Calu3 (cell line): ENCODE measurements at places on chromosomes 2 and 18. TPM values are rescaled to one million over a fixed set of nuclear protein-coding genes. Genes with fewer than 3 reads are reported as not detected.

The MARCHF4 gene
- total RNA-seq: 0.37 and 0.54 TPM in 2 replicates

The CNTNAP5 gene
- not detected in 2 replicates for total RNA-seq

The RBFA gene
- 20.5 TPM in 2 replicates for total RNA-seq

The ASB18 gene
- total RNA-seq: not detected in 2 replicates

- DNase-seq: no peak
Observed at GRCh38 chr2:44189104-44189503, 20.4 kb downstream of the PPM1B start.

GRCh38 chr2:172578860-172579512 is 23.1 kb downstream of the PDK1 start:
- no peak for DNase-seq

DNA sequence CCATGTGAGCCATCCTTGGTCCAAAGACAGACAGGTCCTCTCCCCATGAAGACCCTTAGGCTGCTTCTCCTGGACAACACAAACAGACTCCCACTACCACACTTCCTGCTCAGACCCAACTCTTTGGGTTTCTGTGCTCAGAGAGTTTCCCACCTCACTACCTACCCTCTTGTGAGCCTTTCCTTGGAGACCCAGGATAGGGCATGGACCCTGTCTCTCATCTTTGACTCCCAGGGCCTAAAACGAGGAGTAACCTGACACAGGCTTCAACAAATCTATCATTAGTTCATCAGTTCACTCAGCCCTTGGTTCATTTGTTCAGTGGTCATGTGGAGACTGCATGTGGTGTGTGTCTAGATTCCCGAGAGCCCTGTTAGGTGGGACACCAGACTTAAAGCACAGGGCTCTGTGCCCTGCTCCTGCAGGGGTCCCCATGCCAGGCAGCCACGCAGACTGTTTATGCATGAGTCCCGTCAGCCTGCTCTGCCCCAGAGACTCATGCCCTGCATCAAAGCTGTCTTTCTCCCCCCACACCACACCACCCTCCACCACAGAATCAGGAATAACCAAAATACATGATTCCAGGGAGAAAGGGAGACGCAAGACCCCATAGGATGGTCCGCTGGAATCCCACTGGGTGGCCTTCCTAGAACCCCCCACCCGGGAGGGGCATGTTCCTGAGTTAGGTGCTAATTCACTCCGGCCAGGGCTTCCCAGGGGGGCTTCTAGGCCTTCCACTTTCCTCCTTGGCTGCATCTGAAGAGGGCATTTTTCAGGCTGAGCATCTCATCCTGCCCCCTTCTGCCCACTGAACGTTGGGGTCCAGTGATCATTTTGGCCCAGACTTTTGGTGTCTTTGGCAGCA is 100.2 kb upstream of the TEX51 start:
- no peak for DNase-seq

DNA sequence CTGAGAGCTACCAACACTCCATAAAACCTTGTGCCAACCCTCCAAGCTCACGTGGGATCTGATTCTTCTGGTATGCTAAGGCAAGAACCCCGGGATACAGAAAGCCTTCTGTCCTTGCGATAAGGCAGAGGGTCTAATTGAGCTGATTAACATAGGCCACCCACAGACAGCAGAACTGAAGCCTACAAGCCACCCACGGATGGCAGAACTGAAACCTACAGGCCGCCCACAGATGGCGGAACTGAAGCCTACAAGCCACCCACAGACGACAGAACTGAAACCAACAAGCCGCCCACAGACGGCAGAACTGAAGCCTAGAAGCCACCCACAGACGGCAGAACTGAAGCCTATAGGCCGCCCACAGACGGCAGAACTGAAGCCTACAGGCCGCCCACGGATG is 216.3 kb downstream of the SNTG2 start:
- DNase-seq: no peak

DNA sequence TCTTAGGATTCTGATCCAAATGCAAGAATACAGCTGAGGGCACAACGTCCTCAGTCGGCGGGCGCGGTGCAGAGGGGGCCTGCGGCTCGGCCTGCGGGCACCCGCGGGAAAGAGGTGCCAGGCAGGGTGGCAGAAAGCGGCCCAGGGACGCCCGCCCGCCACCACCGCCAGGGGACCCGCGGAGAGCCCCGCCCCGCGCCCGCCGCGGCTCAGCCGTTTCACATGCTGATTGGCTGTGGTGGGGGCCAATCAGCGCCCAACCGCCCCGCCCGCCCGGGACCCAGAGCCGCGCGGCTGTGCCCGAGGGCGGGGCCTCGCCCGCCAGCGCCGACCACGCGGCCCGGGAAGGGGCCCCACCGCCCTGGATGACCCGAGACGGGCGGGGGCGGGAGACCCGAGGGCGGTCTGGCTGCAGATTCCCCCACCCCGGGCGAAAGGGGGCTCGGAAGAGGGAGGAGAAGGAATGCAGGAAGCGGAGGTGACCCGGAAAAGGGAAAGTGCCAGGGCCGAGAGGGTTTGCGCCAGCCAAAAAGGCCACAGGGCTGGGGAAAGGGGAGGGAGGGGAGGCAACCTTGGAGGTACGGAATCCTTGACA is 8.0 kb downstream of the IRS1 start:
- DNase-seq: peak; percentile 97

- DNase-seq: no peak
Observed at GRCh38 chr2:108612153-108612513, 77.9 kb downstream of the LIMS1 start.

DNA sequence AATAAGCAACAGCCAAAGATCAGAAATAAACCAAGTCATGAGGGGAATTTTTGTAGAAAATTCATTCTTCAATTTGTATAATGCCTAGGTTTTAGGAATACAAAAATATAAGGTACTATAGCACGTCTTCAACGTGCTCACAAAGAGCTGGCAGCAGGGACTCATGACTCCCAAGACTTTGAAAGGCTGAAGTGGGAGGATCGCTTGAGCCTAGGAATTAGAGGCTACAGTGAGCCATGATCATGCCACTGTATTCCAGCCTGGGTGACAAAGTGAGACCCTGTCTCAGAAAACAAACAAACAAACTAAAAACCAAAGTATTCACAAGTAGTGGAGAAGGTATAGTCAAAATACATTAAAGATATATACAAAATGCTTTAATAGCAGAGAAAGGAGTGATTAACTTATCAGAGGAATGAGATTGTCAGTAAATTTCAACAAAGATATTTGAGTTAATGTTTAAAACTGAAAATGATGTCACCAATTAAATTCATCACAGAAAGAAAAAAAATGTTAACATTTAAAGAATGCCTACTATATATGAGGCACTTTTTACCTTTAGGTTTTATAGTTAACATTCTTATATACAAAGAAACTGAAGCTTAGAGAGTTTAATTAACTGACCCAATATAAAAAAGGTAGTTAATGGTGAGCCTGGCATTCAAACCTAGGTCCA is 3.2 kb downstream of the WDR33 start:
- DNase-seq: no peak

GRCh38 chr2:67215214-67216055 is 181.7 kb upstream of the ETAA1 start:
- peak; percentile 82 for DNase-seq

DNA sequence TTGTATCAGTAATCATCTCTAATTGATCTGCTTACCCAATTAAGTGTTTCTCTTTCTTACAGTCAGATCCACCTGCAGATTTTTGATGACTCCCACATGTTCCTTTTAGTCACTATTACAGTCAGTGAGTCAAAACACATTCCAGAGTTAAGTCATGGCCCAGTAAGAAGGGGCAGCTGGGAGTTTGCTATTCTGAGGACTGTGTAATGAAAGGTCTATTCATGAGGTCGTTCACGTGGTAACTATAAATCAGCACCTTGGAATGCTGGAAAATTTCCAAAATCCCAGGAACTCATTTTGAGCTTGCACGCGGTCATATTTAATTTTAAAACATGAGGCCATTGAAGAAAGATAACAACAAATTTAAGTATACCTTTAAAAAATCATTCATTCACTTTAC is 252.5 kb downstream of the XIRP2 start:
- DNase-seq: peak; percentile 67

GRCh38 chr2:133431289-133431688 is 137.0 kb downstream of the NCKAP5 start:
- no peak for DNase-seq

DNA sequence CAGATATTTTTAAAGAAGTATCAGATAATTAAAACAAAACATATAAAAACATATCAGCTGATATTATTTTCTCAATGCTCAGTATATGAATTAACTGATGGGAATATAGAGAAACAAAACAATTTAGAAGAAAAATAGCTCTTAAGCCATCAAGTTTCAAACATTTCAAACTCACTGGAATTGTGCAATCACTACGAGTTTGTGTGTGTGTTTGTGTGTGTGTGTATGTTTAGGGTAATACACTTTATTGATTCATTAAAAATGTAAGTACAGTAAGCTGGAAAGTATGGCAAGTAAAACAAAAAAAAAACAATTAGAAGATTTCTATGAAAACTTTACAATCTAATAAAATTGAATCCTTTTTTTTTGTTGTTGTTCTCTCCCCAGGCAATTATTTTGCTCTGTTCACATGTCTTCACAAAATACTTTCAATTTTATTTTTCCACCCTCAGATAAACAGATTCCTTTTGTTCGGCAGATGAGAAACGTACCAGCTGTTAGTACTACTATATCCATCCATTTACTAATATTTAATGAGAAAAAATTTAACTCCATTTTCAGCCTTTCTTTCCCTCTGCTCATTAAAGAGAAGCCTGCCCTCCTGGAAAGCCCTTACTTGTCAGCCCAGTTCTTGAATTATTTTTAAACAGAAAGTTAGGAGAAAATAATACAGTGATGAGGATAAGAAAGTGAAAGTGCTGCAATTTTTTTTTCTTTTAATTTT is 87.6 kb downstream of the SLC8A1 start:
- DNase-seq: no peak

DNA sequence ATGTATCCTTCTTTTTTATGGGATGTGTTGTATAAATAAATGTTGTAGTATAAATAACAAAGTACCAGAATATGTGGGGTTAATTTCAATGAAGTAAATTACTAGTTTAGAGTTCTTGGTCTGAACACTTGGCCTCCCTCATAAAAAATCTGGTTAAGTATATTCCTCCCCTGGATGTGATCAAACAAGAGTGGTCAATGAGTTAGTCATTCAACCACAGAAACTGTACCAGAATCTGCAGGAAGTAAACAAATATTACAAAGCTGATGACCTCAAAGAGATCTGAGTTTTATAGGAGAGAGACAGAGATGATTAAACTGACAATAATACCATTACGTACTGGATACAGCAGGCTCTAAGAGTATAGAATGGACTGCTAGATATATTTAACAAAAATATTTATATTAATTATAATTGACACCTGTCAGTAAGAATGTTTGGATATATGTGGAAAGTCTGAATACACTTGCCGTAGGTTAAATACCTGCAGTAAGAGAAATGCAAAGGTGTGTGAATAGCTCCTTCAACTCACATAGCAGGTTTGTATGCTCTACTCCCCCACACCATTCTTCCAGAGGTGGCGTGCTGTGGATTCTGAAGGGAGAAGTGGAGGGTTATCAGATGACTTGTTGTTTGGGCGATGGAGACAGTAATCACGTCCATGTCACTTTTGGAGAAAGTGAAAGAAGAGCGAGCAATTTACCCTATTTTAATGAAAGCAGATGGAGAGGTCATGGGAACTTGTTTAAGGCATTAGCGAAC is 108.3 kb upstream of the LRATD1 start:
- DNase-seq: no peak
